Uterus (tissue), 4 donors: ENCODE measurements at places on chromosomes 5 and 9. TPM values are rescaled to one million over a fixed set of nuclear protein-coding genes. Genes with fewer than 3 reads are reported as not detected.

GRCh38 chr9:18296702-18297055, 177.3 kb upstream of the ADAMTSL1 start:
- H3K36me3 ChIP-seq, result no peaks in the 10 kb centered on the region
- no peak for DNase-seq
- no peak overlapping the region for H3K4me3 ChIP-seq
- no peaks in the 10 kb centered on the region for H3K27me3 ChIP-seq
- H3K27ac ChIP-seq, result peak overlapping the region; percentile 8
- no peaks in the 10 kb centered on the region for H3K4me1 ChIP-seq

- DNase-seq, result no peak
- H3K36me3 ChIP-seq, result no peaks in the 10 kb centered on the region
- H3K4me1 ChIP-seq, result no peaks in the 10 kb centered on the region
- H3K27me3 ChIP-seq, result no peaks in the 10 kb centered on the region
- no peak overlapping the region for H3K27ac ChIP-seq
Measured at GRCh38 chr9:16316911-16317817, 553.3 kb downstream of the BNC2 start.

The TAF7 gene
- 90.6 TPM for total RNA-seq

GRCh38 chr5:32042551-32042961, 131.6 kb downstream of the GOLPH3 start:
- H3K4me1 ChIP-seq, result peaks cover 6% of the 10 kb centered on the region
- H3K4me3 ChIP-seq, result no peak overlapping the region
- no peaks in the 10 kb centered on the region for H3K27me3 ChIP-seq
- no peaks in the 10 kb centered on the region for H3K36me3 ChIP-seq
- H3K27ac ChIP-seq, result no peak overlapping the region

- DNase-seq, result no peak
- H3K27ac ChIP-seq, result no peak overlapping the region
- no peaks in the 10 kb centered on the region for H3K27me3 ChIP-seq
Measured at GRCh38 chr5:64800926-64801325, 32.2 kb downstream of the CWC27 start.

DNA sequence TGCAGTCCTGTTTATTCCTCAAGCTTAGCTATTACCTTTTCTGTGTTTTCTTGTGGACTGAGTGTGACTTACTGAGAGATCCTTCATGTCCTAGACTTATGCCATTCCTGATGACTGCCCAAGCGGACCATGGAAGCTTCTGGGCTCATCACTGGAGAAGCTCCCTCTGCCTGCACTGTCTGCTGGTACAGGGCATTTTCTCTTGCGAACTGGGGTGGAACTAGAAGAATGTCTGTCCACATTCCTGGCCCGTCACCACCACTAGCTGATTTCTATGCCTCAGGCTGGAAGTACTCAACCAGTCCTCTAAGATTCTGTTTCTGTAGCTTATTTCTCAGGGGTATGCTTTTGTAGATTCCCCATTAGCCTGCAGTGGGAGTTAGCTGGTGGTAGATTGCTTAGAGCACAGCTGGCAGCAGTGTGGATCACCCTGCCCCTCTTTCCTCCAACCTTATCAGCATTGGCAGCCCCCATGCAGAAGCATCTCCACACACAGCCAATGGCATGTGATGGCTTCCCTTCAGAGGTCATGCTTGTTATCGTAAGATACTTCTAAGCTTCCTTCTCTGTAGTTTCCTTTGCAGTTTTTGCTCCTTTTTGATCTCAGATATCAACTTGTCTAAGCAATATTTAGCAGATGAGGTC, 12.4 kb downstream of the SLC36A1 start:
- no peaks in the 10 kb centered on the region for H3K36me3 ChIP-seq
- H3K4me1 ChIP-seq, result no peaks in the 10 kb centered on the region
- no peak overlapping the region for H3K27ac ChIP-seq
- no peak overlapping the region for H3K4me3 ChIP-seq
- no peaks in the 10 kb centered on the region for H3K27me3 ChIP-seq
- no peak for DNase-seq

The OR2K2 gene
- total RNA-seq, result not detected

GRCh38 chr9:69089491-69089890, 53.9 kb downstream of the FXN start:
- no peaks in the 10 kb centered on the region for H3K27me3 ChIP-seq
- peak overlapping the region; percentile 54 for H3K27ac ChIP-seq
- no peak for DNase-seq
- no peaks in the 10 kb centered on the region for H3K36me3 ChIP-seq
- no peaks in the 10 kb centered on the region for H3K4me1 ChIP-seq

The CCL19 gene
- total RNA-seq, result not detected

DNA sequence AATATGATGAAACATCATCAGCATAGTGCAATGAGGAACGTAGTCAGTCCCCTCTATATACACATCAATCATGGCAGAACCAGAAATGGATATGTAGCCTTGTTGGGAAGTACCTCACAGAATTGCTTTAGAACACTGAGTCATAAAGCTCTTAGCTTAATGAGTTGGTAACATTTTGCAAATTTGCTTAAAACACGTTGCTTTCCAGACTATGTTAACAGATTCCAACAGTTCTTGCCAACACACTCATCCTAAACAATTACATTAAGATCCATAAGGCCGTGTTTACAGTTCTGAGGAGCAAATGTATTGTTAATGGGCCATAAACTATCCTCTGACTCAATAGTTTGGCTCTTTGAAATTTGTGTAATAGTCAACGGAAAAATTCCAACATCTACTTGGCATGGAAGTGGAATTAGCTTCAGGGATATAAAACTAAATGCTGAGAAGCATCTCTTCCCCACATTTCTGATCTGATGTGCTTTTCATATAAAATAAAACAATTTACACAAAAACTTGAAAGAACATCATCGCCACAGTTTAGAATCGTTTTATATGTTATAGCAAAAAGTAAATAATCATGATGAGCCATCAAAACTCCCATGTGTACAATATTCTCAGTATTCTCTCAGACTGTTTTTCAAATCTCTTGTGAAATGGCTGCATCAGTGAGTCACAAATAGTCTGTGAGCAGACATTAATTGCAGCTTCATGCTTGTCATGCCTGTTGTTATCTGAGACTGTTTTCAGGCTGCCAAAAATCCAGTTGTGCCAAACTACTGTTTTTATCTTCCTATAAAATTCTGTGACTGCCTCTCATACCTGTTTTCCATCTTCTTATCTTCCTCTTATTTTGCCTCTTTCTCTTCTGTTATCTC, 291.9 kb downstream of the COX7C start:
- H3K4me3 ChIP-seq, result no peak overlapping the region
- no peaks in the 10 kb centered on the region for H3K27me3 ChIP-seq
- H3K27ac ChIP-seq, result peak overlapping the region; percentile 8

The FSTL4 gene
- 0.41 TPM for total RNA-seq

The SHROOM1 gene
- 28.0 TPM for total RNA-seq

GRCh38 chr9:79800578-79800977, 228.8 kb downstream of the TLE4 start:
- no peak overlapping the region for H3K4me3 ChIP-seq
- no peaks in the 10 kb centered on the region for H3K27me3 ChIP-seq
- H3K4me1 ChIP-seq, result no peaks in the 10 kb centered on the region
- H3K36me3 ChIP-seq, result no peaks in the 10 kb centered on the region
- no peak for DNase-seq
- no peak overlapping the region for H3K27ac ChIP-seq

GRCh38 chr5:6675784-6676491, 37.3 kb upstream of the TENT4A start:
- H3K4me3 ChIP-seq, result no peak overlapping the region
- H3K27me3 ChIP-seq, result no peaks in the 10 kb centered on the region
- H3K27ac ChIP-seq, result no peak overlapping the region
- H3K4me1 ChIP-seq, result no peaks in the 10 kb centered on the region
- no peaks in the 10 kb centered on the region for H3K36me3 ChIP-seq

- DNase-seq, result no peak
- no peak overlapping the region for H3K4me3 ChIP-seq
- H3K27me3 ChIP-seq, result no peaks in the 10 kb centered on the region
- no peaks in the 10 kb centered on the region for H3K36me3 ChIP-seq
- H3K27ac ChIP-seq, result peak overlapping the region; percentile 63
Measured at GRCh38 chr9:134231330-134231745, 67.0 kb upstream of the RNU6ATAC start.

GRCh38 chr9:91114450-91114849, 247.3 kb downstream of the AUH start:
- H3K27ac ChIP-seq, result no peak overlapping the region
- H3K36me3 ChIP-seq, result no peaks in the 10 kb centered on the region
- peaks cover 8% of the 10 kb centered on the region for H3K4me1 ChIP-seq

DNA sequence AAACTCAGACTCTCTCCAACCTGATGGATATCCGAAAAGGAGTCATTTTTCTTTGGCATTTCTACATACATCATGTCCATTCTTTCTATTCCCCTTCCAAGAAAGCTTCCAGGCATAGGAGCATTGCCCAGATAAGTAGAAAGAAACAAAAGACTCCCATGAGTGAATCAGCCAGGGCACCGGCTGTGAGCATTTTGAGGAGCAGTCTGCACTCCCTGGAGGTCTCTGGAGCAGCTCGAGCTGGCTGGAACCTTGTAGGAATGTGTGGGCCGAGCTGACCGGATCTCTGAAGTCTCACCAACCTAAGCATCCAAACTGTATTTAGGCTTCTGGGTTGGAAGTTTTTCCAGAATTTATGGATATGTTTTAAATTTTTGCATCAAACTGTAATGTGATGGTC, 161.4 kb upstream of the TRPC7 start:
- H3K4me3 ChIP-seq, result no peak overlapping the region
- H3K36me3 ChIP-seq, result no peaks in the 10 kb centered on the region
- H3K27me3 ChIP-seq, result no peaks in the 10 kb centered on the region
- H3K27ac ChIP-seq, result no peak overlapping the region
- H3K4me1 ChIP-seq, result no peaks in the 10 kb centered on the region
- DNase-seq, result no peak

DNA sequence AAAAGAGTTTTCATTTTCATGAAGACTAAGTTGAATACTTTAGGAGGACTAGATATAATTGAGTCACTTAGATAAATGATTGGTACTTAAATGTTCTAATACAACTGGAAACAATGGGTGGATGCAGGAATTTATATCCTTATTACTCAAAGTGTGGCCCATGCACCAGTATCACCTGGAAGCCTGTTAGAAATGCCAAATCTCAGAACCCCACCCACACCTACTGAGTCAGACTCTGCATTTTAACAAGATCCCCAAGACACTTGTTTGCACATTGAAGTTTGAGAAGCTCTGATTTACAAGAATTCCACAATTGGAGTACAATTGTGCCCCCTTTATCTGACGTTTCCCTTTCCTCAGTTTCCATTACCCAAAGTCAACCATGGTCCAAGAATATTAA, 239.0 kb downstream of the AUH start:
- H3K36me3 ChIP-seq, result no peaks in the 10 kb centered on the region
- peaks cover 7% of the 10 kb centered on the region for H3K4me1 ChIP-seq
- no peak for DNase-seq
- H3K27me3 ChIP-seq, result no peaks in the 10 kb centered on the region

GRCh38 chr9:80094176-80094771, 522.5 kb downstream of the TLE4 start:
- no peak overlapping the region for H3K4me3 ChIP-seq
- no peak for DNase-seq
- H3K36me3 ChIP-seq, result no peaks in the 10 kb centered on the region
- H3K4me1 ChIP-seq, result no peaks in the 10 kb centered on the region

DNA sequence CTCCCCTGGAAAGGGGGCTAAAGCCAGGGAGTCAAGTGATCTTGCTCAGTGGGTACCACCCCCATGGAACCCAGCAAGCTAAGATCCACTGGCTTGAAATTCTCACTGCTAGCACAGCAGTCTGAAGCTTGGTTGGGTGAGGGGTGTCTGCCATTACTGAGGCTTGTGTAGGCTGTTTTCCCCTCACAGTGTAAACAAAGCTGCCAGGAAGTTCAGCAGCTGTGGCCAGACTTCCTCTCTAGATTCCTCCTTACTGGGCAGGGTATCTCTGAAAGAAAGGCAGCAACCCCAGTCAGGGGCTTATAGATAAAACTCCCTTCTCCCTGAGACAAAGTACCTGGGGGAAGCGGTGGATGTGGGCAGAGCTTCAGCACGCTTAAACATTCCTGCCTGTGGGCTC, 17.1 kb upstream of the EPB41L4A start:
- DNase-seq, result no peak
- H3K36me3 ChIP-seq, result no peaks in the 10 kb centered on the region
- H3K27ac ChIP-seq, result no peak overlapping the region
- no peak overlapping the region for H3K4me3 ChIP-seq
- no peaks in the 10 kb centered on the region for H3K4me1 ChIP-seq

The GDNF gene
- not detected for total RNA-seq

DNA sequence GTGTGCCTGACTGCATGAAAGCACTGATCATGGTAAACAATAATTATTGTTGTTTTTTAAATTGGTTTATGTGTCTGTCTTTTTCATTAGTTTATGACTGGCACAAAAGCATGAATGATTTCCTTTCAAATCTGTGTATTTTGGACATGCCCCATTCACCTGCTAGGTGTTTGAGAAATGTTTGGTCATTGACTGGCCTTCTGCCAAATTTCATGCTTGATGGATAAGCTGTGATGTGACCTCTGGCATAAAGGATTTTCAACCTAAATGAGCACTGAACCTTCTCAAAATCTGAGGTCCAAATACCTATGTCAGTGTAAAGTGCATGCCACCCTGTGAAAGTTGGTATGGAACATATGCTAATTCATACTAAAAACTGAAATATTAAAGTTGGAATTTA, 204.5 kb downstream of the BRINP1 start:
- H3K27ac ChIP-seq, result no peak overlapping the region
- no peaks in the 10 kb centered on the region for H3K4me1 ChIP-seq
- no peak for DNase-seq
- no peaks in the 10 kb centered on the region for H3K27me3 ChIP-seq
